ENCODE measurements at places on chromosomes 3 and 15. TPM values are rescaled to one million over a fixed set of nuclear protein-coding genes. Genes with fewer than 3 reads are reported as not detected.

Gene SLC38A3
- 0.27 TPM for total RNA-seq

Gene GOLGA8G
- not detected for total RNA-seq

Gene GUCA1C
- total RNA-seq = not detected

Gene DLL4
- 1.1 TPM for total RNA-seq

Gene CDHR4
- total RNA-seq = not detected

Gene DNAH1
- total RNA-seq = 1.2 TPM

Gene CCR4
- 0.47 TPM for total RNA-seq

Gene ZPLD1
- total RNA-seq = not detected

Gene TGM5
- total RNA-seq = not detected

Gene HIGD2B
- total RNA-seq = 0.22 TPM

Gene LRRC15
- total RNA-seq = not detected

Gene WDR72
- total RNA-seq = not detected

Gene IGDCC3
- total RNA-seq = 0.07 TPM
